ENCODE measurements at places on chromosomes 13 and 19.
A peak's percentile ranks its signal among the peaks of the same experiment; 100 is the strongest.

DNA sequence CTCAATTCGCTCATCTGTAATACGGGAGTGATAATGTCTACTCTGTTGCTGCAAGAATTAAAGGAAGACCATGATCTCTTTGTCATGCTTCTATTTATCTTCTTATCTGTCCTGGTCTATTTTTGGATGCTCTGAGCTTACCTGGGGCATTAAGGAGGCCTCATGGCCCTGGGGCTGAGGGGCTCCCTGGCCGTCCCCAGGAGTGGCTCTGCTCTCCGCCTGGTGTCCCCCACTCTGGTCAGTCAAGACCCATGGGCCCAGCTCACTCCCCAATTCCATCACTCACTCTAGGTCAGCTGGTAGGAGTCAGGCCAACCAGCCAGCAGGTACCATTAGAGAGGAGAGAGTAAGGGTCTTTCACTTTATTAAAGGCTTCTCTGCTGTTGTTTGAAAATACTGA lies 1.1 kb upstream of the CHST8 start:
- DNase-seq = no peak

DNA sequence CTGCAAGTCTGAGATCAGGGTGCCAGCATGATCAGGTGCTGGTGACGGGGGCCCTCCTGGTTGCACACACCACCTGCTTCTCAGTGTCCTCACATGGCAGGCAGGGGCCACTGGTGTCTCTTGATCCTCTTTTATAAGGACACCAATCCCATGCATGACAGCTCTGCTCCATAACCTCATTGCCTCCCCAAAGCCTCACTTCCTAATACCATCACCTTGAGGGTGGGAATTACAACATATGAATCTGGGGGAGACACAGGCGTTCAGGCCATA lies 15.0 kb upstream of the MIER2 start:
- DNase-seq = no peak

DNA sequence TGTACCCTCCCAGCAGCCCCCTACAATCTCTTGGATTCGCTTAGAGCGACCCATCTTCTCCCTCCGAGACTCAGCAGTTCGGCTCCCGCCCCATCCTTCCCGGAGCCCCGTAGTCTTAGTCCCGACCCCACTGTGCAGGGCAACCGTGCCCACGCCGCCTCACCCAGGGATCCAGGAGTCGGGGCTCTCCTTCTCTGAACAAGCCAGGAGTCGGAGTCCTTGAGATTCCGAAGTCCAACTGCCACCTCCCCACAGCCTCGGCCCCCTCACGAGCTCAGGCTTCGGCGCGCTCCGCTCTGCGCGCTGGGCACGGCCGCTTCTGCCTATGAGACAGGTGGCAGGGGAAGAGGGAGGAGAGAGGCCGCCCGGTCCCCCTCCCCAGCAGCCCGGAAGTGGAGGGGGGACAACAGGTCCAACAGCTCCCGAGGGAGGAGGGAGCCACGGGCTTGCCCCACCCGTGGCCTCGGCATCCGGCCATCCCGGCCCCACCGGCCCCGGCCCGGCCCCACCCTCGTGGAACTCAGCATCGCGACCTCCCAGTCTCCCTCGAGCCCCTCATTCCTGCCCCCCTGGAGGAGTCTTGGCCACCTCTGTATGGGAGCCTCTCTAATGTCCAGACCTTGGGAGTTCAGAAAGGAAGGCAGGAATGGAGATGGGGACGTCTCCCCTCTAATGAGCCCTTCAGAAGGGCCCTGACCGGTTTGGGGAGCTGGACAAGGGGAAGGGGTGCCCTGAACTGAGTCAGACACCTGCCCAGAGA lies at the start of gene PHLDB3:
Gene PHLDB3 (minus strand): TSS at position 321 of the 760 bp plus-strand sequence. CDS start 628 bp downstream, outside the sequence.
- no peak for DNase-seq

DNA sequence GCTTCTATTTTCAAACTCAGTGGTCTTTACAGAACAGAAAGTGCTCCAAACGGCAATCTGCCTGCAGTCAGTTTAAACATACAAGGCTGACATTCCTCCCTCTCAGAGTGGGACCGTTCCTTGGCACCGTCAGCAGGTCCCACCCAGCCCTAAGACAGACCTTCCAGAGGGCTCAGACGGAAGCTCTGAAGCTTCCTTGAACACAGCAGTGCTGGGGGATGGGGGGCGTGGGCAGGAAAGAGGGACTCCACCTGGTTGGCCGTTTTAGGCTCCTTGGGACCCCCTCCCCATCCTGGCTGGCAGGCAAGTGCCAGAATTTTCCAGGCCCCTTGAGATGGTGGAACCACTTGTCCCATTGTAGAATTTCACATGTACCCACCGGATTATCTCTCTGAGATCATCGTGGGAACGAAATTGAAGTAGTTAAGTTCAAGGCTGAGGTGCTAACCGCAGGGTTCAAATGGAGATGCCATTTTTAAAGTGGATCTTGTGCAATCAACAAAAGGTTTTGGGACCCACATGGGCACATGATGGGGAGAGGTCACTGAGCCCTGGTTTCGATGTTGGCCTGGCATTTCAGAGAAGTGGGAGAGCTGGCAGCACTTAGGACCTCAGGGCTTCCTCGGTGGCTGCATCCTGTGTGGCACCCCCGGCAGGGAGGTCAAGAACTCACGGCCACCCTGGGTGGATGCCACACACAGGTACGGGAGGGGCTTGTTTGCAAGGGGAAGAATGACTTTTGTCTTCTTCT lies 46.2 kb downstream of the KLF2 start:
- DNase-seq = no peak

- no peak for DNase-seq
Observed at GRCh38 chr19:17967257-17968051, 547 bp downstream of the KCNN1 start.

DNA sequence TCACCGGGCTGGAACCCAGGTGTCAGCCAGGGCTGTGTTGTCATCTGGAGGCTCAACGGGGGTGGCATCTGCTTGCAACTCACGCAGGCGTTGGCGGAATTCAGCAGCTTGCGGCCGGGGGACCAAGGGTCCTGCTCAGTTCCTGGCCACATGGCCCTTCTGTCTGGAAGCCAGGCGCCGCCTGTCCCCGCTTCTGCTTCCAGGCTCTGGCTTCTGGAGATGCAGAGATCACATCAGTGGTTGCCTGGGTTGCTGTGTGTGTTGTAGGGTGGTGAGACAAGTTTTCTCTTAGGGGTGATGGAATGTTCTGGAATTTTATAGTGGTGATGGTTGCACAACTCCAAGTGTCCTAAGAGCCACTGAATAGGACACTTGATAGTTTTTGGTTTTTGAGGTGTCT lies 5.0 kb downstream of the ADAT3 start:
- no peak for DNase-seq

DNA sequence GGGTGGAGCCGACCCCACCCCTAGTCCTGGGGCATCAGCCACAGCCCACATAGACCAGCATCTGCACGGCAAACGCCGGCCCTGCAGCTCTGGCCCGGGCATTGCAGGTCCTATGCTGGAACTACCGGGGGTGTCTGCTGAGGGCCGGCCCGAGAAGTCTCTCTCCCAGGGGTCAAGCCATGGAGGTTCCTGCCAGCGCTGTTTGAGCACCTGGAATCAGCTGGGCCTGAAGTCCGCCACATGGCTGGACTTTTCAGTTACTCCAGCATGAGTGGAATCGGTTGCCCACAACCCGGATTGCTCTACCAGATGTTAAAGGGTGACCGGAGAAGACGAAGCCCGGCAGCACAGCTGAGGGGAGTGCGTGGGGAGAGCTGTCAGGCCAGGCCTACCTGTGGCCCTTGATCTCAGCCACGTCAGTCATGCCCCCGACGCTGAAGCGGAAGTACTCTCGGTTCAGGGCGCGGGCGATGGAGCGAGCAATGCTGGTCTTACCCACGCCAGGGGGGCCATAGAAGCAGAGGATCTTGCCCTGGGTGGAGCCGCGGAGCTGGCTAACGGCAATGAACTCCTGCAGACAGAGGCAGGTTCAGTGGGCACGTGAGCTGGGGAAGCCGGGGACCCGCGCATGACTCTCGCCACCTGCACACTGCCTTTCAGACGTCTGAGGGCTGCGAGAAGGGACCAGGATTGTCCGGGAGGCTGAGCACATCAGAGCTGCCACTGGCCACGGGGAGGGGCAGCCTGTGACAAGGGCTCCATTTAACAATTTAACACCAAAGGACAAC lies 8.7 kb downstream of the RPL36 start:
- no peak for DNase-seq

DNA sequence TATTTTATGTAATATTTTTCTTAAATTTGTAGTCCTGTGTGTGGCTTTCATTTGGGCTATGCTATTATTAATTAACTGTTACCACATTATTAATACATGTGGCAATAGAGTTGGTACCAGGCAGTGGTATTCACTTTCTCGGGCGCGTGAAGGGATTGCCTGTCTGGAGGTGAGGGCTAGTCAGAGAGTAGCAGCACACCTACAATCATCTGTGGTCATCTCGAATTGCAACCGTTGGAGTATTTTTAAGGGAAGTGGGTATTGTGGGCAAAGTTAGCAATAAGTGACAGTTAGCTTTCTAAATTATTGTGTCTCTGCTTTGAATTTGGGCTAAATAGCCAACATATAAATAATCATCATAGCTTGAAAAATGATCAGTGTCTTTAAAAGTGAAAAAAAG lies 20.0 kb upstream of the GPR18 start:
- DNase-seq = no peak

DNA sequence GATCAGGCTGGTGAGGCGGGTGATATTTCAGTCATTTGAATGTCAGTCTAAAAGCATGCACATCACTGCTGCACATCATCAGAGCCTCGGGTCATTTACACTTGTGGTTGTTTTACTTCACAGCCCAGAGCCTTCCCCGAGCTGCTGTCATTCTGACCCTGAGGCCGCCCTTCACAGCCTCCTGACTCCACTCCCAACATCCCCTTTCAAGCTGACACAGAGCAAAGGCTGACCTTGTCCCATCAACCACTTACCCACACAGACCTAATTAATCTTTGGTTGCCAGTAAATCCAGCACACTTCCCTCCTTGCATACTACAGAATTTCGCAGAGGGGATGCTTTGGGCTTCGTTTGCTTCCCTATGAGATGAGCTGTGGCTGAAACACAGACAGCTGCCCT lies 528.1 kb downstream of the DIAPH3 start:
- no peak for DNase-seq

- no peak for DNase-seq
Observed at GRCh38 chr13:47594833-47595232, 406.2 kb downstream of the SUCLA2 start.

DNA sequence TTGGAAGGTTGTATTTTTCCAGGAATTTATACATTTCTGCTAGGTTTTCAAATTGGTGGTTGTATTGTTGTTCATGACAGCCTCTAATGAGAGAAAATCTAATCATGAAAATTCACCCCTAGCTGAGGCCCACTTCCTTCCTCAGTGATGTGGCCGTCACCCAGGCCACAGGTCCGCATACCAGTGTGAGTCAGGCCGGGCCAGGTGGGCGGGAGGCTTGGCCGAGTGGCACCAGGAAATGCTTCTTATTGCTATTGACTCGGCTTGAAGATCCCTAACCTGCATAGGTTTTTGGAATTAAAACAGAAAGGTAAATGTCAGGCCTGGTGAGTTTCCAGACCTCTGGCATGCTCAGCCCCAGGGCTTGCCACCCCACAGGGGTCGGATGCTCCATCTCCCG lies 88.7 kb downstream of the SCGB2B2 start:
- DNase-seq = peak; percentile 46

- no peak for DNase-seq
Observed at GRCh38 chr19:30692181-30692811, 320.1 kb downstream of the ZNF536 start.

DNA sequence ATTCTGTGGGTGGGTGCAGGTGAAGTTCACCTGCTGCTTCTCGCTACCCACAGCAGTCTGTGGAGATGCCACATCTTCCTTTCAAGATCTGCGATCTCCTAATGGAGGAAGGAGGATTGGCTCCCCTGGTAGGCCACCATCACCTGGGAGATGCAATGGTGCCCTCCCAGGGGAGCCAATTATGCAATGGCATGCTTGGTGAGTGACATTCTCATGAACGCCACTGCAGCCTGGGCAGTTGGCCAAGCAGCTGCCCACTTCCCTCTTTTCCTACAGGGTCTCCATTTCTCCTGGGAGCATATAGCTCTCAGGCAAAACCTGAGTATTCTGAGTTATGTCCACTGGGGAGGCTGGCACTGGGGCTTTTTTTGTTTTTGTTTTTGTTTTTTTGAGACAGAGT lies 83.5 kb upstream of the KCTD15 start:
- DNase-seq = no peak

GRCh38 chr13:64276232-64276631 lies 2860.6 kb upstream of the PCDH20 start:
- DNase-seq = no peak

DNA sequence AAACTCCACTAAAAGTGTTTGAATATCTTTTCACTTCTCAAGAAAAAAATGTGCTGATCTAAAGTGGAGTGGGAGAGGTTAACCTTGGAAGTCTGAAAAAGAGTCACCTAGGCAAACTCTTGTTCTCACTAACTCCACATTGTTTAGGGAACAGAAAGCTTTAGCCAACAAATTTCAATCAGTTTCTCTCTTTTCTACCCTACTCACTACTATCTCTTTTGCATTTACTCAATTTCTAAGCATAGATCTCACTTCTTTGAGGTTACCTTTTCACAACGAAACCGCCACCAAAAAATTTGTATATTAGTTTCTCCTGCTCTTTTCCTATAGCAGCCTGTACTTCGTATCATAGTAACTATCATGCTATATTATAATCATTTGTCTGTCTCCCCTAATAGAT lies 6.3 kb downstream of the NHLRC3 start:
- DNase-seq = no peak

DNA sequence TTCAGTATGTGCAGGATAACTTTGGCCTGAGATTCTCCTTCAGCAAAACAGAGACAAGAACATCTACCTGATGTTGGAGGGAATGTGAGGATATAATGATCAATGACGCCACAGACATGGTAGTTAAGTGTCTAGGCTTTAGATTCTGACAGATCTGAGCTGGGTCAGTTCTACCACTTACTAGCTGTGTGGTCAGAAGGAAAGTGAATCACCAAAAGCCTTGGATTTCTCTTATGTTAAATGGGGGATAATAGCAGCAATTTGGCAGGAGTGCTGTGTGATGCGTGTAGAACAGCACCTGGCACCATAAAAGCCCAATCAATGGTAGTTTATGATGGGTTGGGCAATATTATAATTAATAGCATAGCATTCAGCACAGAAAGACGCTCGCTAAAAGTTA lies 41.7 kb downstream of the RXFP2 start:
- DNase-seq = no peak

- no peak for DNase-seq
Observed at GRCh38 chr19:53664760-53665159, 33.0 kb downstream of the DPRX start.

DNA sequence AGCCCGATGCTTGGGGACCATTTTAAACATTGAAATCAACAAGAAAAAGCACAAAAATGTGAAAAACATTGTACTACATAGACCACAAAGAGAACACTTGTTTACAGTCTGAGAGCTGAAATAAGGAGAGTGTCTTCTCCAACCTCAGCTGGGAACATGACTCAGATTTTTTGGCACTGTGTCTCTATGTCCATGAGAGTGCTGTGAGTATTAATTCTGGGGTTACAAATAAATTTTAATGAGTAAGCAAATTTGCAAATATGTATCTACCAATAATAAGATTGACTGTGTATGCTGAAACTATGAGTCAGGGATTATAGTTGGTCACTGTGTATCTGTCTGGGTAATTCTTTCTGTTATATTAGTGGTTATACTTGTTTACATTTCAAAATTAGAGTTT lies 174.0 kb downstream of the DCT start:
- DNase-seq = peak; percentile 9
